ENCODE measurements at places on chromosomes 12 and 14. TPM values are rescaled to one million over a fixed set of nuclear protein-coding genes. Genes with fewer than 3 reads are reported as not detected.

DNA sequence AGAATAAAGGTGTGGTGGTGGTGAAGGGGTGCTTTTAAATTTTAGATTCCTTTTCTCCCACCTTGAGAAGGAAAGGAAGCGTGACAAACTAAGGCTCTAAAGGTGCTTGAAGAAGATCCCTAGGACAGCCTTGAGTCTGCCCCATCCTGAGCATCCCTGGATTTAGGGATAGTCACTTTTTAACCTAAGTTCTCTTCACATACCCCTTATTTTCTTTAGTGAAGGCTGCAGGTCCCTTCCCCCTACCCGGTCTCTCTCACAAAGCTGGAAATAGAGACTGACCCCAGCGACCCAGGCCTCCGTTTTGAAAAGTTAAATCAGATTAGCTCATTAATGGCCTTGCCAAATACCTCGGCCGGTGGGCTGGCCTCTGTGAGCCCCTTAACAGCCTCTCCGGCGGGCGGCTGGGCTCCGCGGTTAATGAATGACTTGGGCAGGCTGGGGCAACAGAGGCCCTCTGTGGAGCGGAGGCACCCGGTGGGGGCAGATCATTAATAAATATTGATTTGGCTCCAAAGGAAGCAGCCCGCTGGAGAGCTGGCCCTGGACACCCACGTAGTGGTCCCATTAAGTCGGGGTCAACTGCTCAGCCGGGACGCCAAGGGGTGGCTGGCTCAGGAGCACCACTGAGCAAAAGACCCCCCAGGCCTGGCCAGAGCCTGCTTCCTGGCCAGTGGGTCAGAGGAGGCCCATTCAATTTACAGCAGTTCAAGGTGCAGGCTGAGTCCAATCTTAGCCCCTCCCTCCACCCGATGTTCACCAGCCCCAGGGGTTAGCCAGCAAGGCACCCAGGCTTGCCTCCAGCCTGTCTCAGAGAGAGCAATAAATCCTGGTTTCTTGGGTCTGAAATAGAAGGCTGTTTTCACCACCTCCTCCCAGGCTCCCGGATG lies 31.8 kb downstream of the PAH start:
- no peaks in the 10 kb centered on the region for H3K4me1 ChIP-seq
- H3K27me3 ChIP-seq = no peaks in the 10 kb centered on the region
- H3K36me3 ChIP-seq = no peaks in the 10 kb centered on the region
- no peak for DNase-seq

The RBM25 gene
- 83.9 TPM for total RNA-seq

DNA sequence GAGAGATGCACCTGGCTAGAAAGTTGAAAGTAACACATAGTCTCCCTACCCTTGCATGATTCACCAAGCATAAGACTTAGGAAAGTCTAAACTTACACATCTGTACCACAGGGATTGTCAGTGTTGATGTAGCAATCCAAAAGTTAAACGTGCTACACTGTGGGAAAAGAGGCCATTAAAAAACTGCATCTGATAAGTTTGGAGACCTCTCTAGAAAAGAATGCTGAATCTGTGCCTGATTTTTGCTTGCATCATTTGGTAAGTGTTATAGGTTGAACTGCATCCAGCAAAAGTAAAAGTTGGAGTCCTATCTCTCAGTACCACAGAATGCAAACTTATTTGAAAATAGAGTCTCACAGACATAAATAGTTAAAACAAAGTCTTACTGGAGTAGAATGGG lies 126.6 kb downstream of the SLC6A15 start:
- no peaks in the 10 kb centered on the region for H3K36me3 ChIP-seq
- DNase-seq = no peak
- H3K27me3 ChIP-seq = no peaks in the 10 kb centered on the region

DNA sequence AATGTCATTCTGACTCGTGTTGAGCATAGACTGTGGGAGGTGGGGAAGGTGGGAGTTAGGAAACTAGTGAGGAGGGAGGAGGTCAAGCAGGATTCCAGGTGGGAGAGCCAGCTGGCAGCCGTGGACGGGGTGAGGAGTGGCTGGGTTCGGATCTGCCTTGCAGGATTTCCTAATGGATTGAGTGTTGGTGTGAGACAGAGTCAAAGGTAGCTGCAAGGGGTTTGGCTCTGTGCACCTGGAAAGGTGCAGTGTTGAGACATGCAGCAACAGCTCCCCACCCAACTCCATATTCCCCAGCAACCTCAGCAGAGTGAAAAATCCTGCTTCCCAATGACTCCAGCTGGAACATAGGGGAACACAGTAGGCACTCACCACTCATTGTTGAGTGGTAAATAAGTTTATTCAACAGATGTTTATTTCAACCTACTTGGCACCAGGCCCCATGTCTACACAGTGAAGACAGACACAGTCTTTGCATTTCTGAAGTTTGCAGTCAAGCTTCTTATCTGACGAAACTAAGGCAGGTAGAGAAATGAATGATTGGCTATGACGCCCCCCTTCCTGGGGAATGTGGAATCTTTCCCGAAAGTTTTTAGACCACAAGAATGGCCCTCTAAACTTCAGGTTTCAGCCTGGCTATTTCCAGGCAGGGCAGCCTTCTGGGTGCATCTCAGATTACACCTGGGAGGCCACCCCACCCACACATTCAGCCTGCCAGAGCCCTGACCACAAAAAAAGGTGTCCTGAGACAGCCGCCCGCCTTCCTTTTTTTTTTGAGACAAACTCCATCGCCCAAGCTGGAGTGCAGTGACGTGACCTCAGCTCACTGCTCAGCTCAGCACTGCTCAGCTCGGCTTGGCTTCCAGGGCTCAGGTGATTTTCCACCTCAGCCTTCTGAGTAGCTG lies 37.9 kb upstream of the PLEKHG6 start:
- no peak overlapping the region for H3K4me3 ChIP-seq
- H3K36me3 ChIP-seq = no peaks in the 10 kb centered on the region
- no peak overlapping the region for H3K27ac ChIP-seq
- peak; percentile 54 for DNase-seq
- no peaks in the 10 kb centered on the region for H3K4me1 ChIP-seq

The KRT79 gene
- not detected for total RNA-seq

GRCh38 chr14:104586832-104587620 lies 7.5 kb downstream of the C14orf180 start:
- DNase-seq = peak; percentile 79
- no peaks in the 10 kb centered on the region for H3K36me3 ChIP-seq
- H3K4me1 ChIP-seq = no peaks in the 10 kb centered on the region

The CACNA2D4 gene
- total RNA-seq = 9.7 TPM

GRCh38 chr12:54285150-54286041 lies 4.9 kb downstream of the HNRNPA1 start:
- H3K4me1 ChIP-seq = no peaks in the 10 kb centered on the region
- DNase-seq = no peak
- peak overlapping the region; percentile 36 for H3K27ac ChIP-seq
- peaks cover 12% of the 10 kb centered on the region for H3K36me3 ChIP-seq
- no peaks in the 10 kb centered on the region for H3K27me3 ChIP-seq
- H3K4me3 ChIP-seq = no peak overlapping the region

GRCh38 chr12:65895759-65896656 lies 71.7 kb downstream of the HMGA2 start:
- no peaks in the 10 kb centered on the region for H3K36me3 ChIP-seq
- peaks cover 1% of the 10 kb centered on the region for H3K27me3 ChIP-seq
- no peak overlapping the region for H3K27ac ChIP-seq
- DNase-seq = no peak
- H3K4me1 ChIP-seq = no peaks in the 10 kb centered on the region
- no peak overlapping the region for H3K4me3 ChIP-seq

The PRPH gene
- 0.49 TPM for total RNA-seq

DNA sequence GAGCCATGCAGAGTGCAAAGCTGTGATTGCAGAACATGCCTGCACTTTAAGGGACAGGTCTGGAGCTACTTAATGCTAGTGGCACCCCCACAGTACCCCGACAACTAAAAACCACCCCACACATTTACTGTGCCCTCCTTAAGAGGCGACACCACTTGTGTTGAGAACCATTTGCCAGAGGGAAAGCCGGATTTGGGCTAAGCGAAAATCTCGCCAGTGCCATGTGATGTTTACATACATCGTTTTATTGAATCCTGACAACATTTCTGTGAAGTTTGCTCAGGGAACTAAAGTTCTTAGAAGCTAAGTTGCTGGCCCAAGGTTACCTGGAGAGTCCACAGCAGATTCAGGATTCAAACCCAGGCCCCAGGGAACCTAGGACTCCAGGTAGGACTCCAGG lies 119.0 kb upstream of the FKBP4 start:
- DNase-seq = no peak
- H3K4me3 ChIP-seq = no peak overlapping the region
- H3K36me3 ChIP-seq = peaks cover 5% of the 10 kb centered on the region
- no peaks in the 10 kb centered on the region for H3K4me1 ChIP-seq

DNA sequence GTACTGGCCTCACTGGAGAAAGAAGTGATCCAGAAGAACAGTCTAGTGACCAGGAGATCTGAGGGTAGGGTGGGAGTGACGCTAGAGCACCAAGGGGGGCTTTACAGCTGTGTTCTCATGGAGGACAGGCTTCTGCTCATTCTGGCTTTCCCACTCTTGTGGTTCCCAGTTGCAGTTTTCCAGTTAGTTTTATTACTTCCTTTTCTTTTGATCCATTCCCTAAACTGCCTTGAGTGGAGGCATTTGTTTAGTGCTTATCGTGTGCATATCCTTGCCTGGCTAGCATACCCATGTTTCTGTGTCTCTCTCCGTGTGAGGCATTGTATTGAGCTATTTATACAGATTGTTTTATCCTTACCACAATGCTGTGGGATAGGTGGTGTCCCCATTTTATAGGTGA lies 4.0 kb downstream of the MLEC start:
- H3K27me3 ChIP-seq = no peaks in the 10 kb centered on the region
- no peak overlapping the region for H3K27ac ChIP-seq
- peaks cover 6% of the 10 kb centered on the region for H3K4me1 ChIP-seq

The OVCH1 gene
- 1.5 TPM for total RNA-seq

- no peaks in the 10 kb centered on the region for H3K36me3 ChIP-seq
- no peaks in the 10 kb centered on the region for H3K4me1 ChIP-seq
- no peak overlapping the region for H3K27ac ChIP-seq
- no peak for DNase-seq
- no peak overlapping the region for H3K4me3 ChIP-seq
- H3K27me3 ChIP-seq = no peaks in the 10 kb centered on the region
Observed at GRCh38 chr12:108109954-108110353, 19.1 kb upstream of the WSCD2 start.

The ISM2 gene
- total RNA-seq = not detected

DNA sequence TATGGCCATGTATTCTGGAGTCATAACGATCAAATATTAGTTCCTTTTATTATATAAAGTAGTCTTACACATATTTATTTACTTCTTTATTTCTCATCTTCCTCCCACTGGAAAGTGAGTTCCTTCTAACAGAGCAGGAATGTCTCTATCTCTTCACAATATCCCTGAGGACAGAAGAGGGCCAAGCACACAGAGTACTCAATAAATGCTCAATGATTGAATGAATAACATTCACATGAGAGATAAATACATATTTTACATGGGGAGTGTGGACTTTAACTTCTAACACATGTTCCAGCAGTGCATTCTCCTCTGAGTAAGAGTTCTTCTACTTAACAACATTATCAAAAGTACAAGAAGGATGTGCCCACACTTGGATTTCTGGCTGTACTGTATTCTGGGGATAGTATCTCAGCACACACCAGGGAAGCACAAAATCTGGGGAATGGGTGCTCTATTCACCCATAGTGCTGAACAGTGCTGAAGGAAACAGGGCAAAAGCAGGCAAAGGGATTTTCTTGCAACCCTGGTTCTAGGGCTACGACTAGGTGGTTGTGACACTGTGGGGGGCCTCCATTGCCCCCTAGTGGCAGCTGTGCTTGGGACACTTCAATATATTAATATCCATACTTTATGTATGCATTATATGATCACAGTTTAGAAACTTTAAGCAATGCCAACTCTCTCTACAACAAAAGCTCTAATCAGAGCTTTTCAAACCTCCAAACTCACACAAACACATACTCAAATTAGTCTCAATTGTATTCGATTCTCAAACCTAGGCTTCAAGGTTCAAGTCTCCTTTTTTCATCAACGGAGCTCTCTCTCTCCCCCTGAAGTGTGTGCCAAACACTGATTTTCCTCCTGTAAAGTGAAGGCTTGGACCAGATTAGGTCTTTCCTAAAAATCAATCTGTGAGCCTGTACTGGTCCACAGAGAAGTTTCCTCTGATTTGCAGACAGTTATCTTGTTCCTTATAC lies 115.5 kb downstream of the SLC2A13 start:
- no peaks in the 10 kb centered on the region for H3K27me3 ChIP-seq
- no peaks in the 10 kb centered on the region for H3K36me3 ChIP-seq
- DNase-seq = peak; percentile 53
- H3K4me1 ChIP-seq = peaks cover 3% of the 10 kb centered on the region

GRCh38 chr12:45326358-45326975 lies 110.6 kb downstream of the ANO6 start:
- peaks cover 10% of the 10 kb centered on the region for H3K4me1 ChIP-seq
- H3K36me3 ChIP-seq = no peaks in the 10 kb centered on the region
- H3K27me3 ChIP-seq = no peaks in the 10 kb centered on the region
- H3K27ac ChIP-seq = no peak overlapping the region
- no peak for DNase-seq

- no peaks in the 10 kb centered on the region for H3K27me3 ChIP-seq
- no peaks in the 10 kb centered on the region for H3K36me3 ChIP-seq
- no peak overlapping the region for H3K4me3 ChIP-seq
Observed at GRCh38 chr12:896031-896430, 53.5 kb downstream of the RAD52 start.

All from aorta (tissue), 5 donors.